ENCODE measurements at places on chromosomes 2 and 18.
A peak's percentile ranks its signal among the peaks of the same experiment; 100 is the strongest.

DNA sequence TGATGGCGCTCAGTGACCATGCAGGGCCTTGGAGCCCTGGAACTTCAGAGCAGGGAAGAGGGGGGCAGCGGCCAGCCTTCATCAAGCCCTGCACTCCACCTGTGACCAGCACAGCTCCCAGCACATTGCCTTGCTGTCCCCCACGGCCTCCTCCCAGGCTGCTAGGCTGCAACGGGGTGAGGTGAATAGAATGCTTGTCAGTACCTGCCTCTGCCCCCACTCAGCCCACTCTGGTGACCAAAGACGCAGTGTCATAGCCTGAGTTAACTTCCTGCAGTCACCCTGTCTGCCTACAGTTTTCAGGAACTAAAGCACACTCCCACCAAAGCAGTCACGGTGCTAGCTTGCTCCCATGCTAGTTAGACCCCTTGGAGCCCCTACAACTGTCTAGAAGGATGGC is 72.1 kb downstream of the STPG4 start:
- no peak for DNase-seq

DNA sequence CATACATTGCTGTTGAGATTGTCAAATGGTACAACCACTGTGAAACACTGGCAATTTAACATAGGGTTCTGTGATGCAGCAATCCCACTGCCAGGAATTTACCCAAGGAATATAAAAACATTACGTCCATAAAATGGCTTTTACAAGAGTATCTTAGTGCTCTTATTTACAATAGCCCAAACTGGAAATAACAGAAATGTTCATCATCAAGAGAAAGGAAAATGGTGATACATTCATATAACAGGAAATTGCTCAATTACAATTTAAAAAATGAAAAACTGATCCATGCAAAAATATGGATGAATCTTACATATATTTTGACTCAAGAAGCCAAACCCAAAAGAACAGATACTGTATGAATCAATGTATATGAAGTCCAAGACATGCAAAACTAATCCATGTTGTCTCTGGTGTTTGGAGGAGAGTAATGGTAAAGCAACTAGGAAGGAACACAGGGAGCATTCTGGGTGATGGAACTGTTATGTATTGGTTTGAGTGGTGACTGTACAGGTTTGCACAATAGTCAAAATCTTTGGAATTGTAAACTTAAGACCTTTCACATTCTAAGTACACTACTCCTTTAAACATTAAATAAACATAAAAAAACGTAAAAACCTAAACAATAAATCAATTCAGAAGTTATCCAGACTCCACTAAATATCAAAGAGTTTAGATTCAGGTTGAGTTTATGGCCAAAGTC is 104.8 kb upstream of the WDR75 start:
- no peak for DNase-seq

- DNase-seq, result no peak
These were observed 24.0 kb downstream of the PRKAG3 start for GRCh38 chr2:218807626-218808025.

GRCh38 chr2:197088694-197089093 is 162.2 kb upstream of the PGAP1 start:
- no peak for DNase-seq

- DNase-seq, result no peak
These were observed 16.9 kb downstream of the ZAP70 start for GRCh38 chr2:97730245-97730644.

GRCh38 chr2:195961873-195962272 is 106.8 kb downstream of the DNAH7 start:
- DNase-seq, result no peak

DNA sequence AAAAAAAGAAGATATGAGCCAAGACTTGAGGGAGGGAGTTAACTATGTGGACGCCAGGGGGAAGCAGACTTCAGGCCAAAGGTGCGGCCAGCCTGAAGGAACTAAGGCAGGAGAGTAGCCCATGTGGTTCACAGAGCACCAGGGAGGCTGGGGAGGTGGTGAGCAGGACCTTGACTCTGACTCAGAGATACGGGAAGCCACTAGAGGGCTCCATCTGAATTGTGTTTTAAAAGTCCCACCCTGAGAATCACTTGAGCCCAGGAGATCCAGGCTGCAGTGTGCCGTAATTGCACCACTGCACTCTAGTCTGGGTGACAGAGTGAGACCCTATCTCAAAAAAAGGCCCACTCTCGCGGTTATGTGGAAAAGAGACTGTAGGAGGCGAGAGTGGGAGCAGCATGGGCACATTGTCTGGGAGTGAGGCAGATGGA is 12.3 kb downstream of the CEP192 start:
- peak; percentile 7 for DNase-seq

DNA sequence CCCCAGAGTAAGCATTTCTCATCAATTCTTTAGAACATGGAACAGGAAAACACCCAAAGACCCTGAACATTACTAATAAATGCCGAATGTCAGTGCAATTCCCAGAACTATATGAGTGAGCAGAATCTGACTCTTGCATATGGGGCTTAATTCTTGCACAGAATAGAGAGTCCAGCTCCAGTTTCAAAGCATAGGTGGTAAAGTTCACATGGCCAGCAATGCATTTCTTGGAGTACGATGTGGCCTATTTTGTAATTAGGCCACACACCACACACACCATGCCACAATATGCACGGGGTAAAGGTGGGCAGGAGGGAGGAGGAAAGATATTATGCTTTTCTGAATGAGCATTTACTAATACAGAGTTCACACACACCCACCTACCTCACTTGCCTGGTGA is 56.5 kb downstream of the PLA2R1 start:
- no peak for DNase-seq

- no peak for DNase-seq
These were observed 24.7 kb upstream of the SERPINB5 start for GRCh38 chr18:63451799-63452660.

- DNase-seq, result no peak
These were observed 180.2 kb downstream of the SOCS6 start for GRCh38 chr18:70468861-70469547.

GRCh38 chr2:20880221-20880771 is 57.4 kb upstream of the LDAH start:
- DNase-seq, result no peak

- no peak for DNase-seq
These were observed 491.8 kb downstream of the XIRP2 start for GRCh38 chr2:167380094-167380493.

GRCh38 chr2:20494241-20494640 is 47.4 kb downstream of the RHOB start:
- no peak for DNase-seq

GRCh38 chr2:189515264-189515663 is 65.3 kb downstream of the SLC40A1 start:
- no peak for DNase-seq

DNA sequence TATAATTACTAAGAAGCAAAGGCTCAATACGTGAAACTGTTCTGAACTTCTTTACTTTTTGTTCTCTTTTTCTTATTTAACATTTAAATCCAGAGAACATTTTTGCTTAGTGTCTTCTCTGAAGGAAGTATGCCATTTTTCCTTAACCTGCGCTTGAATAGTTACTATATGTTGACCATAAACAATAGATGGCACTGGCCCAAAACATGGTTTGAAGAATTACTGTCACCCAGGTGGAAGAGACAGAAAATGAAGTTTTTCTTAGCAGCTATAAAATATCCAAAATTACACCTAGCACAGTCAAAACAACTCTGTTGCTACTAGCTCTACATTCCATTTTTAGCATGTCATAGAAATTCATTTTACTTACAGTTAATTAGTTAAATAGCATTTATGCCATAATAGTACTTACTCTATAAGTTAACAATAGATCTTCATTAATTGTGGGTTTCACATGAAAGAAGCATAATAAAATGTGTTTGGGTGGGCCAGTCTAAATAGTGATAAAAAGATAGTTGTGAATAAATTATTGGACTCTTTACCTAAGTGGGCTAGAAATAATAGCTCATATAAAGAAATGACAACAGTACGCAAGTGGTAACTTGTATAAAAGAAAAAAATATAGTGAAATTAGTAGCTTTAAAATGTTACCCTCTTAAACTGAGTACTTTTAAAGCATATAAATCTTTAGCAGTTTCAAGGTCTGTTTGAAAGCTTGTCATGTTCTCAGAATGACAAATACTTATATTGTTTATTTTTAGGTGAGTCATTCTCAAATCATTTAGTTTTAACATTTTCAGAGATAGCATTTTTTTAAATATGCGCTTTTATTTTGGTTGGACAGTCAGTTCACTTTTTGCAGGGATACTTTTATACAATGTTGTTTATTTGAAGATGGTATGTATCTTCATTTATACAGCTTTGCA is 3.7 kb downstream of the ETAA1 start:
- DNase-seq, result no peak

DNA sequence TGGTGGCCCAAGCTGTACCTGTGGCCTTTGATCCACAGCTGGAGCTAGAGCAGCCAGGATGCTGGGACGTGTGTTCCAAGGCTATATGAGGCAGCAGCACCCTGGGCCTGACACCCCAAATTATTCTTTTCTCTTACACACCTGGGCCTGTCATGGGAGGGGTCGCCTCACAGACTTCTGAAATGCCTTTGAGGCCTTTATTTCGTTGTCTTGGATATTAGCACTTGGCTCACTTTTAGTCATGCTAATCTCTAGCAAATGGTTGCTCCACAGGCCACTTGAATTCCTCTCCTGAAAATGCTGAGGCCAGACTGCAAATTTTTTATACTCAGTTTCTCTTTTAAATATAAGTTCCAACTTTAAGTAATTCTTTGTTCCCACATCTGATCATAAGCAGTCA is 22.0 kb upstream of the IL1R2 start:
- no peak for DNase-seq

GRCh38 chr2:153891051-153891450 is 19.3 kb downstream of the GALNT13 start:
- no peak for DNase-seq

DNA sequence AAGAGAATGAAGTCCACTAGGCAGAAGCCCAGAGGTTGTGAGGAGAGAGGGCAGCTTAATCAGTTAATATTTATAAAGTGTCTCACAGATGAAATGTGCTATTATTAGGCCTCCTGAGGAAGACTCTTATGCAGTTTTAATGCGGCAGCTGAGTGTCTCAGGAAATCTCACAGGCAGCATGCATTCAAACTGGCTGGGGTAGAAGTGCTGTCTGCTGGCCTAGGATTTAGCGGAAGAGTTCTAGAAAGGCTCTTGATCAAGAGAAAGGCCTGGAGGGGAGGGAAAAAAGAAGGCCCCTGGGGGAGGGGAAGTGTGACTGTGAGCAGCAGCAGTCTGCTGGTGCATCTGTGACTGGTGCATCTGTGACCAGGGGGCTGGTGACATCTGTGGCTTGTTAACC is 133.0 kb downstream of the FSHR start:
- no peak for DNase-seq

DNA sequence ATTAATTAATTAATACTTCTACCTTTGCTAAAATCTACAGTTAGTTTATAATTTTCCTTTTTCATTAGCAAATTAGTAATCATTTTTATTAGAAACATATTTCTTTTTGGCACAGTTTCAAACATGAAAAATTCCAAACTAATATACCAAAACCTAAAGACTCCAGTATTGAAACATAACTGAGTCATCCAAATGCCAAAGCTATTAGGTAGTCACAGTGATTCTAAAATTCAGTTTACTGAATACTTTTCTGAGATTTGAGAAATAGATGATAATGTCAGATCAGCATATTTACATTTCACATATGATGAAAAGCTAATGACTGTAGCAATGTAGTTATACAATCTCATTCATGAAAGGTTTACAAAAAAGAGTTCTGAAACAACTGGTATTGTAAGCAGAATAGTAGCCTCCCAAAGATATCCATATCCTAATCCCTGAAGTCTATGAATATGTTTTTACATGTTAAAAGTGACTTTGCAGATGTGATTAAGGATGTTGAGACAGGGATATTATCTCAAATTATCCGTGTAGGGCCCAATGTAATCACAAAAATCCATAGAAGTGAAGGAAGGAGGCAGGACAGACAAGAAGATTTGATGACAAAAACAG is 680.2 kb upstream of the CHAC2 start:
- DNase-seq, result no peak

- DNase-seq, result no peak
These were observed 15.5 kb downstream of the WDFY1 start for GRCh38 chr2:223929571-223930102.

DNA sequence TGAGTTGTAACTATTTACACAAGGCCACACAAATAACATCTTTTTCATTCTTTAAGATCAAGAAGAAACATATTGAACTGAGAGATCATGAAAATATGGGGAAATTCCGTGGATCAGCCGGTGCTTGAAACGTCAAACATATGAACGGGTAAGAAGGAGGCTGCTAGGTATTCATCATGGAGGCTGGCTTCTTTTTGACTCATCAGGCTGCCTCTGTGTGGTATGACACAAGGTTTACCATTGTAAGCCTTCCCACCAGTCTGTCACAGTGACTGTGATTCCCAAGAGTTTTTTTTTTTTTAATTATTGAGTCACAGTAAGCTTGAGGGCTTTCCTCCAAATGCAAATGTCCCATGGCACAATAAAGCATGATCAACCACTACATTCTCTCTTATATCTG is 506.9 kb downstream of the BCL11A start:
- no peak for DNase-seq

- DNase-seq, result no peak
These were observed 44.1 kb downstream of the PDK1 start for GRCh38 chr2:172599947-172600346.

DNA sequence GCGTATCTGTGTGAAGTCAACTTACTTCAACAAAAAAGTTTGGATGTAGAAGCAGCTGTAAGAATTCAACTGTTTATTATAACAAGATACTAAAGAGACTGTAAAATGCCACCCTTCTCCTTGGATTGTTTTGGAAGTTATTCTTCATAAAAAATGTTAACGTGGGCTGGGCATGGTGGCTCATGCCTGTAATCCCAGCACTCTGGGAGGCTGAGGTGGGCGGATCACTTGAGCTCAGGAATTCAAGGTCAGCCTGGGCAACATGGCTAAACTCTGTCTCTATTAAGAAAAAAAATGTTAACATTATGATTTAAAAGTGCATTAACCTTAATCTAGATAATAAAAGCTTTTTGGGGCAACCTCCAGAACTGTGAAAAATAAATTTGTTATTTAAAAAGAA is 7.7 kb downstream of the CIAO1 start:
- DNase-seq, result no peak

GRCh38 chr2:66432801-66433694 is 1.9 kb upstream of the MEIS1 start:
- no peak for DNase-seq

- DNase-seq, result no peak
These were observed 113.7 kb downstream of the ZEB2 start for GRCh38 chr2:144405982-144406788.

Data from naive thymus-derived CD8-positive, alpha-beta T cell (primary cell).